ENCODE measurements at places on chromosomes 1 and 21.
A peak's percentile ranks its signal among the peaks of the same experiment; 100 is the strongest.

- no peak for DNase-seq
Observed at GRCh38 chr1:233359431-233359830, 31.9 kb downstream of the MAP3K21 start.

DNA sequence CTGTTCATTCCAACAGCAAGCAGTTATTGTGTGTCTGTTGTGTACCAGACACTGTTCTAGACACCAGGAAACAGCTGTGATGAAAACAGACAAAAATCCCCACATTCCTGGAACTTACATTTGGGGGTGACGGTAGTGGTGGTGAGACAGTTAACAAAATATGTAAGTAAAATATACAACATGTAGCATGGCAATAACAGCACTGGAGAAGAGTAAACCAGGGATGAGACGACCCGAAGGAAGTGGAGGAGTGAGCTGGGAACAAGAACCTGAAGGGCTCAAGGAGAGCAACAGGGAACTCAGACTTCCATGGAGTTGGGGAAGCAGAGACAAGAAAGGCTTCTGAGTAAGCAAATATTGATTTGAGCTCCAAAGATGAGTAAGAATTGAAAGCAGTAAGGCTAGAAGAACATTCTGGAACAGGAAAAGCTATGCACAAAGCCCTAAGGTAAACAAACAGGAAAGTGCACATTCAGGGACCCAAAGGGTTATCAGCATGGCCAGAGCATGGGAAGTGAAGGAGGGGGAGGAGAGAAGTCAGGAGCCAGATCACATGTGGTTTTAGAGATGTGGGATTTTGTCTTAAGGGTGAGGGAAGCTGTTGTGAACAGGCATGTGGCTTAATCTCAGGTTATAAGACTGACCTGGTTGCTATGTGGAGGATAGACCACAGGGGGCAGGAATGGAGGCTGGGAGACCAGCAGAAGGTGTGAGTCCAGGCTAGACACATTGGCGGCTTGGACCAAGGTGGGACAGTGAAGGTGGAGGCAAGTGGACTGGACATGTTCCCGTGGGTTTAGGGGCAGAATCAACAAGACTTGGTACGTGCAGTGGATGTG is 7.3 kb downstream of the CSF1 start:
- DNase-seq, result no peak

DNA sequence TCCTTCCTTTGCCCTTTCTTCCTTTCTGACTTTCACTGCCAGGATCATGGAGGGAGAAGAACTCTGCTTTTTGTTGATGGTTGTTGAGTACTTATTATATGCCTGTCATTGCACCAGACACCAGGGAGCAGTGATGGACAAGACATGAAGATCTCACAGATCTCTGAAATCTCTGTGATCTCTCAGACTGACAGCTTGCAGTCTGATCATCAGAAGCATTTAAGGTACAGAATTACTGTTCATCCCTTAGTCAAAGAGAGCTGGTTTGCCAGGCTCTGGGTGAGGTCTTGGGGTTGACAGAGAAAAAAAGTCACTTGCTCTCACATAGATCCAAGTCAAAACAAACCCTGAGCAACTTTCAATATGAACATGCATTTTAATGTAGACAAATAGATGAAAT is 299.5 kb upstream of the FMN2 start:
- DNase-seq, result no peak

- DNase-seq, result peak; percentile 17
Observed at GRCh38 chr1:84301004-84301784, at the start of gene SAMD13. Gene SAMD13, plus strand, starts transcription at chr1:84301708. Its CDS starts 1,527 bp downstream, at chr1:84303235.

DNA sequence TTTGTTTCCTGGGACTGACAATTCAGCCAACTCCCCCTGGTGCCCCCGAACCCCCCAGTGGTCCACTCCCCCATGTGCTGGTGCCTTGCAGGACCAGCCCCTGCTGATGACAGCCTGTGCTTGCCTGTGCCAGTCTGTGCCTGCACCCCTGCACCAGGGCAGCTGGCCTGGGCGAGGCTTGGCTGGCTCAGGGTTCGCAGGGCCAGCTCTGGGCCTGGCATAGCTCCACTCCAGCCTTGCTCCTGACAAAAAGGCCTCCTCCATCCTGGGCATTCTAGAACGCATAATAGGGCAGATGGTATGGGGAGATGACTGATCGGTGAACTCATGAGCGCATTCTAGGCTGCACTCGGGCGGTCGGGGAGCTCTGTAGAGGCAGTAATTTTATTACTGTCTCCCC is 5.4 kb downstream of the CNTN2 start:
- no peak for DNase-seq
